ENCODE measurements at places on chromosomes 5 and 9.

DNA sequence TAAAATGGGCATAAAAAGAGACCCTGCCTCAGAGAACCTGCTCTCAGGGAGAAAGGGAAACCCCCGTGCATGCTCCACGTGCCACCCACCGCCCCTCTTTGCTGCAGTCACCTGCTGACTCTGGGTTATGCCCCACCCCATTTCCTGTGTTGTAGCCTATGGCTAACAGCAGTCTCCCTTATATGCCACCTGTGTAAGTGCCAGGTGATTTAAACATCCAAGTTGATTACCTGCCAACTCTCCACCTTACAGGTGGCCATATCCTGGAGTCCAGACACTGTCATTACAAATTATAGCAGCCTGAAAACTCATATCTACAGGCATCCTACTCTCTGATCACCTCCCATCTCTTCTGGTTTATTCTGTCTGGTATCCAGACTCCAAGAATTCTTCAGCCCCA lies 242.6 kb downstream of the HSPA4 start:
- no peak for DNase-seq

- DNase-seq: no peak
Measured at GRCh38 chr9:112629671-112630485, 88.0 kb downstream of the INIP start.

DNA sequence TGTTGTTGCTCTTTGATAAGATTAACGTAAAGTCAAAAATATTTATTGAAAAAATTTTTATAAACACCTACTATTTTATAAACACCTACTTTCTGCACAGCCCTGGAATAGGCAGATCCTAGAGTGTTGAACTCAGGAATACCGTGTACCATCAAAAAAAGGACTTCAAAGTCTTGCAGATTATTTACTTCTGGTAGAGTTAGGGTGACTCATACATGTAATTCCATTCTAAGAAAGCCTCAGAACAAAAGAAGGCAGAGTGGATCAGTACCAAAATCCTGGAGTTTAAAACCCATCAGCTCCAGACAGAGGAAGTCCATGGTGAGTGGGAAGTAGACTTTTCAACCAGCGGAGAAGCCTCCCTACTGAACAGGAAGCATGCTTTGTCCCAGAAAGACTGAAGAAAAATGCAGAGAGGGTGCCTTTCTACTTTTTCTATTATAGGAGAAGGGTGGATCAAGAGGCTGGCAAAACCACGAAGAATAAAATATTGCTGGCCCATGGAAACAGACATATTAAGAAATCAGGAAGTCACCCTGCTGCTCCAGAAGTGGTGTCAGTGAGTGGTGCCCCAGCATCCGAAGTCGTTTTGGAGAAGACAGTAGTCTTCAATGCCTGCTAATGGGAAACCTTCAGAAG lies 45.1 kb upstream of the DAB2 start:
- DNase-seq: no peak

- DNase-seq: no peak
Measured at GRCh38 chr9:130696139-130696650, 2.6 kb downstream of the EXOSC2 start.

DNA sequence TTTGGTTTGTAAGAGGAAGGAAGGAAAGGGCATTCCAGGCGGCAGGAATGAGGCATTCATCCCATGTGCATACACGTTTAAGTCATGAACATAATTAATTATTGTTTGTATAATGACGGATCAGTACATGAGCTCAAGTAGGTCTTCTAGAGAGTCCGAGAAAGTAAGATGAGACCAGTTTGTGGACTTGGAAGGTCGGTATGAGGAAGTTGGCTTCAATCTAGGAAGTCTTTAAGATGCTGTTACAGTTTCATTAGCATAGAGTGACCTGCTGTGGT lies 2.1 kb downstream of the GTF3C4 start:
- no peak for DNase-seq

GRCh38 chr9:129783516-129784361 lies 19.2 kb upstream of the TOR1B start:
- peak; percentile 36 for DNase-seq

GRCh38 chr5:6261256-6261655 lies 117.1 kb downstream of the MED10 start:
- no peak for DNase-seq

- no peak for DNase-seq
Measured at GRCh38 chr5:98121036-98121936, 652.2 kb upstream of the RGMB start.

DNA sequence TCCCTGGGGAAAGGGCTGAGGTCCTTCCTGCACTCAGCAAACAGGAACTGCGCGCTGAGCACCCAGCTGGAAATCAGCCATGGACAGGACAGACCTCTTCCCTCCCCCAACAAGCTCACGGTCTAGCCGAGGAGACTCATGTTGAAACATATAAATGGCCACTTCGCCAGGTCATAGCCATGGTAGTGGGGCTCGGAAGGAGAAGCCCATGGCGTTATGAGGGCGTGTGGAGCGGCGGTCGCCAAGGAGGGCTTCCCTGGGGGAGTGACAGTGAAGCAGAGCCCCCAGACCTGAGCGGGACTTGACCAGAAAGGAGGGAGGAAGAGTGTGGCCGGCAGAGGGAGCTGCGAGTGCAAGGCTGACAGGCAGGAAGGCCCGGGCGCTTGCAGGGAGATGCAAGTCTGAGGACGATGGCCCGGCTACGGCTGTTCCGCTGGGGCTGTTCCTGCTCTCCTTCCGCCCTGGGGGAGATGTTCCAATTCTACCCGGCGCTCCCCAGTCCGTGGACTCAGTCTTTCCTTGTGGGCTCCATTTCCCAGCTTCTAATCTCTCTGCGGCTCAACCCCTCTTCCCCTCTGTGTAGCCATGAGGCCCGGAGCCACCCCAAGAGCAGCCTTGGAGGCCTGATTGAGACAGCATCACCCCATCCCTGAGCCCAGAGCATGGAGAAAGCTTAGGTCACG lies 43.9 kb upstream of the PRRC2B start:
- DNase-seq: peak; percentile 82

DNA sequence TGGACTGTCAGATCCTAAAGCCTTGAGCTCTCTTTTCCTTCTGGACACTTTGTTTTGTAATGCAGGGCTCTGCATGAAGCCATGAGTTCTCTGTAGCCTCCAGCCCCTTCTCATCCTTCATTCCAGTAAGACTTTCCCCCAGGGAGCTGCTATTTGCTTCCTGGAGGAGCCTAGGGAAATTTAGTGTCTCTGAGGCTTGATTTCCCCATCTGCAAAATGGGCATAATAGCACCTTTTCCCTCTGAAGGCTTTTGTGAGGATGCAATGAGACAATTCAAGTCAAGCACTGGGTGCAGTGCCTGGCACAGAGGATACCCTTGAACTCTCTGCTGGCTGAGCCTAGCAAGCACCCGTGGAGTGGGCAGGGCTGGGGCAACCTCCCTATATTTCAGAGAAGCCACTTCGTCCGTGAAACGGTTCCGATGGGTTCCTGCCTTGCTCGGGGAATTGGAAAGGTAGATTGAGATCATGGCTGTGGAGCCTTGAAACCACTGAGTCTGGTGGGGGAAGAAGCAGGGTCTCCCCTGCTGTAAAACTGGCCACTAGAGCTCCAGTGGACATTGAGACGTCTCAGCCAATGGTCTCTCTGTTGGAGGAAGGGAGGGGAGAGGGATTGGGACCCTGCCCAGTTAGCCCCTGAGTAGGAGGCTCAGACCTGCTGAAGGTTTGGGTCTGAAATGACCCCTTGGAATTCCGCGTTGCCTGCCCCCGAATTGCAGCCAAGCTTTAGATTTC lies 14.3 kb upstream of the DAB2IP start:
- DNase-seq: no peak

GRCh38 chr9:95777136-95777535 lies 98.4 kb upstream of the ERCC6L2 start:
- DNase-seq: no peak

DNA sequence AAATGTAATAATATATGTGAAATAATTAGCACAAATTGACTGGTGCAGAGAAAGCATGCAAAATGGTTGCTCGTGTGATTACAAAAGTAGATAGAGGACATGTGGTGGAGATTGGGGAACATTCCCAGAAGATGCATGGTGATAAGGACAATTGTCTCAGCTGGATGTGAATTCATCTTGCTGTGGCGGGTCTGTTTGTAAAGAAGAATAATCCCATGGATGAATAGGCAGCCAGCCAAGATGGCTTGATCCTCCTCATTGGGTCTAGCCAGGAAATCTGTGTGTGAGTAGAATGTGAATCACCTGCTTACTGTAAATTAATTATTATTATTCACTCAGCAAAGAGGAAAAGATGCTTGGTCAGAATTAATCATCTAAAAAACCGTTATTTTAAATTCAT lies 12.6 kb upstream of the DPYSL3 start:
- no peak for DNase-seq

DNA sequence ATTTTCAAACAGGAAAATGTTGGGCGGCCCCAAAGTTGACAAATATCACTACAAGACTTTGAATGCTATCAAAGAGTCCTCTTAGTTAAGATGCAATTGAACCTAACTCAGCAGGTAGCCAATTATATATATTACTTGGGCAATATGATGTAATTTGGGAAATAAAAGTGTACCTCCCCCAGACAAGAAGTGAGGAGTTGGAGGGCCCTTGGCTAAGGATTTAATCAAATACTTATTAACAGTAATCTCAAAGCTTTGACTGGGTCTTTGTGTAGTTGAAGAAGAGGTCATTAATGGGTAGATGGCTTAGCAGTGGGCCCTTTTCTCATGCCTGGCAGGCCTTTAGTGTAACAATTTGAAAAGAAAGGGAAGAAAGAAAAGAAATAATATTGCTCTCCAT lies 599.0 kb downstream of the CSNK1G3 start:
- DNase-seq: no peak

- DNase-seq: no peak
Measured at GRCh38 chr5:94407023-94407422, 211.4 kb downstream of the KIAA0825 start.

DNA sequence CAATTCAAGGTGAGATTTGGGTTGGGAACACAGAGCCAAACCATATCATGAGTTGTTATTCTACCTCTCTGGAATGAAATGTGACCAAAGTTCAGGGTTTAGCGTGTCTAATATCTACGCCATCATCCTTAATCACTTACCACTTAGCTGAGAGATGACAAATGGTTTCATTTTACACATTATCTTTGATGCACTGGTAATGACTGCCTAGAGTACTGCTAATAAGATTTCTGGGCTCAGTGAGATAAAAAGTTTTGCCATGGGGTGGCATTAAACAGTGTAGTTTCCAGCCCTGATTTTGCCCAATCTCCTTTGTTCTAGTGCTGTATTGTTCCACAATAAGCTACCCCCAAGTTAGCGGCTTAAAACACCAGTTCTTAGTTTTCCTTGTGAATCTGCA lies 367.2 kb downstream of the MLLT3 start:
- DNase-seq: no peak

- no peak for DNase-seq
Measured at GRCh38 chr5:1735320-1735970, 64.2 kb downstream of the MRPL36 start.

DNA sequence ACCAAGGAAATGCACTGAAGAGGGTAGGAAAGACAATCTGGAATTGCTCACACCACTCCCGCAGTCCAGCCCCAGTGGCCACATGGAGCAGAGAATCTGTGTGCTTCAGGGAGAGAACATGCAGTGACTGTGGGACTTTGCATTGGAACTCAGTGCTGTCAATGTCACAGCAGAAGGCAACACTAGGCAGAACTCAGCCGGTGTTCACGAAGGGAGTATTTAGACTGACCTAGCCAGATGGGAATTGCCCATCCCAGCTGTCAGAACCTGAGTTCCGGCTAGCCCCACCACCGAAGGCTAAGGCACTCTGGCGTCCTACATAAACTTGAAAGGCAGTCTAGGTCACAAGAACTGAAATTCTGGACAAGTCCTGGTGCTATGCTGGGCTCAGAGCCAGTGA lies 139.0 kb downstream of the AGTPBP1 start:
- no peak for DNase-seq

GRCh38 chr5:95595289-95595931 lies 24.5 kb upstream of the GPR150 start:
- no peak for DNase-seq

DNA sequence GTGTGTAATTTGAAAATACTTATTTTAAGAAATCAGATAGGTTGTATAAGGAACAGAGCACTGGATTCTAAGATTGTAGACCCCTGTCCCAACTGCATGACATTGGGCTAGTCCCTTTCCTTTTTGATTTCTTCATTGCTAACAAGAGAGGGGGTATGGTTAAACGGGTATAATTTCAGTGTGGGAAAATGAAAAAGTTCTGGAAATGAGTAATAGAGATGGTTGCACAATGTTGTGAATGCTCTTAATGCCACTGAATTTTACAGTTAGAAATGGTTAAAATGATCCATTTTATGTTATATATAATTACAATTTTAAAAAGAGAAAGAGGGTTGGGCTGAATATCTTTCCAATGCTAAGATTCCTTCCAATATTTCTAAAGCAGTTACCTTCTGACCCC lies 103.3 kb upstream of the LHFPL2 start:
- DNase-seq: no peak

DNA sequence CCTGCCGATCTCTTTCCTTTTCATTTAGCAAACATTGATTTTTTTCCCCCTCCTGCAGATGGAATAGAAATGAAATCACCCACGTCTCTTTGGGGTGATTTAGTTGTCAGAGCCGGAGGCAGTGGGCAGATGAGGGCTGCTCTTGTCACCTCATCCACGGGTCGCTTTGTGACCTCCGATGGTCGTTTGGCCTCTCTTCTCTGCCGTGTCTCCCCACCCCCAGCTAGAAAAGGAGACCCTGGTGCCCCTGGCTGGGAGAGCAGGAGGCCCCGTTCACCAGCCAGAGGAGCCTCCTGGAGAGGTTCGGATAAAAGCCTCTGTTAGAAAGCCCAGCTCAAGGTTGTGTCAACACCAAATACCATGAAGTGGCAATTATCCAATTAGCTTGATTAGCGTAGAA lies 21.6 kb upstream of the RXRA start:
- no peak for DNase-seq

DNA sequence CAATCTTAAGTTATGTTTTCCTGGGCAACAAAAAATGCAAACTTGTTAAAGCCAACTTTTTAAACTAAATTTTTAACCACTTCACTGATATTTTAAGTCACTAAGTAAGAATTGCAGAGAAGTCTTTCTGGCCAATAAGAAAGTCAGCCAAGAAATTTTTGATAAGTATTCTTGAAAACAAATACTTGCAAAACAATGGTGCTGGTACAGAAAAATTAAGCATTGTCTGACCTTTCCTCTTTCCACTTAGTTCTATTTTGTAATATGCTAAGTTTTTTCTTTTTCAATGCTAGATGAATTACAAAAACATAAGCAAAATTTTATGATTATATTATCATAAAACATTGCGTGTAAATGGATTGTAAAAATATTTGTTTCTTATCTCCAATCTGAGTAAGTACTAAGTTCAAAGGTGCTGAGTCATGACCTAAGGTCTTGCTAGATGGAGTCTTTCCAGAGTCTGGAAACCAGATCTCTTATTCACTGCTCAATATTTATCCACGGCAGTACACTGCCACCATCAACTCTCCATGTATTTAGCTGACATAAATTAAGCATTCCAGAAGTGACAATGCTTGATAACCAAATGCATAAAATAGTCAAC lies 139.7 kb downstream of the MEF2C start:
- DNase-seq: no peak
